ENCODE measurements at places on chromosomes 5 and 9. TPM values are rescaled to one million over a fixed set of nuclear protein-coding genes. Genes with fewer than 3 reads are reported as not detected.
A peak's percentile ranks its signal among the peaks of the same experiment; 100 is the strongest.

DNA sequence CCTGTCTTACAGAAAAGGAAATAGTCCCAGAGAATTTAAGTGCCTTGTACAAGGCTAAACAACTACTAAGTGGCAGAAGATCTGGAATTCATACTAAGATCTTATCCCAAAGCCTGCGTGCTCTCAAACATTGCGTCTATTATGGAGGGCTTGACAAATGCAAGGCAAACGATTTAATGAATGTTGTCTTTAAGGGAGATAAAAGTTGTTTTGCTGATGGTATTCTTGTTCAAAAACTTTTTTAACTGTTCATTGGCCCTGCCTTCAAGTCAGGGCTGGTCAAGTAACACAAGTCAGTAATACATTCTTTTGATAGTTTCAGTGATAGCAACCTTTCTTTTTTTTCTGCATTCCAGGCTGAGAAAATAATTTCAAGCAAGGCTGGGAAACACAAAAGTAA is 1.7 kb upstream of the SLC38A9 start:
- DNase-seq: no peak

The IFNA2 gene
- not detected for total RNA-seq

The SPINK13 gene
- total RNA-seq: not detected

GRCh38 chr5:54964405-54964804 is 21.0 kb downstream of the ESM1 start:
- DNase-seq: no peak

The FOXD4L6 gene
- total RNA-seq: not detected

DNA sequence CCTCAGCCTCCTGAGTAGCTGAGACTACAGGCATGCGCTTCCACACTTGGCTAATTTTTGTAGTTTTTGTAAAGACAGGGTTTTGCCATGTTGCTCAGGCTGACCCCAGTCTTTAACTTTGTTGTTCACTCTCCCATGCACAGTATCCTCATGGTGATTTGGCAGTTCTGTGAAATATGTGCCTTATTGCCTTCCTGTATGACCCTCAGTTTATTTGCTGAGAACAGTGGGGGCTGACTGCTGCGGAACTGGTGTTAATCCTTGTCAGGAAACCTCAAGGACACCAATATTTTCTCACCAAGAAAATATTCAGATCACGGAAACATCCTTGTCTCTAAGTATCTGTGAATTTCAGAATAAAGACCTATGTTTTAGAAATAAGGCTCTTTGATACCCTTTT is 287.8 kb downstream of the ARRDC3 start:
- no peak for DNase-seq

DNA sequence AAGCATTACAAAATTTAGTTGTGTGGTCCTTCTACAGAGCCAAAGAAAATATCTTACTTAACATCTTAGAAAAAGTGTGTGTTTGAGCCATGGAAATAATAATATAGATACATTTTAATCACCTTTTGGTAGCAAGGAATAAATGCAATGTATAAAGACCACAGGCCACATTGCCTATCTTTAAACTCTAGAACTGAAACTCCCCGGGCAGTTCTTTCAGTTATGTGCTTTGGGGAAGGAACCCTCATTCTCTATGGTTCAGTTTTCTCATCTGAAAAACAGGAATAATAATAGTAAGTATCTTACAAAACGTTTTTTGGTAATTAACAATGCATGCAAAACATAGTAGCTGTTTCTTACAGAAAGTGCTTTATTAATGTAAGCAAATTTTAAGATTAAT is 67.8 kb upstream of the GABRB2 start:
- DNase-seq: no peak

DNA sequence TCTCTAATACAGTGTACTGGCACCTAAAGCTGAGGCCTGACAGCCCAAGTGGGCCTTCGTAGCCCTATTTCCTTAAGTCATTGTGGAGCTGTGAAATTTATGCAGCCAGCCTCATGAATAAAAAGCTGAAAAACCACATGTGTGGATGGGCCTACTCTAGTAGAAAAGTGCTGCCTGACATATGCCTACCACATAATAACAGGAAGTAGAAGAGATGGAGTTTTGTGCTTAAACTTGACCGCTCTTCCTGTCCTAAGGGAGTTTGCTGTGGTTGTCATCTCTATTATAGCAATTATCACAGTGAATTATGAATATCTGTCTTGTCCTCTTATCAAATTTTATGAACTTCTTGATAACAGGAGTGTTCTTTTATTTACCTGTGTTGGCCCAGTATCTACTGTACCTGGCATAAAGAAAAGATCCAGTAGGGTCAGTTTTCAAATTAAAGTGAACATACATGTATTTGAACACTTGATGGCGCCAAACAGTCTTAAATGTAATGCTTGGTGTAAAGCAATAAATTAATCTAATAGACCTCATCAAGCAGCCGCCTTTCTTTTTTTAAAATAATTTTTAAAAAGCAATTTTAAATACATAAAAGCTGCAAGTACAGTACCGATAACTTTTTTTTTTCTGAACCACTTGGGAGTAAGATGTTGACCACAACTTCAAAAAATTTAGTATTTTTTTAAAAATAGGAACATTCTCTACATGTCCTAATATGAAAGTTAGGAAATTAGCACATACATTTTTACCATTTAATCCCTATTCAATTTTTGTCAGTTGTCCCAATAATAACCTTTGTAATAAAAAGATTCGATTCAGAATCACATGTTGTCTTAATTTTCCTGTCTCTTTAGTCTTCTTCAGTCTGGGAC is 51.0 kb downstream of the FKTN start:
- no peak for DNase-seq

GRCh38 chr9:90059436-90059835 is 454.6 kb downstream of the GADD45G start:
- no peak for DNase-seq

GRCh38 chr5:17854901-17855300 is 220.6 kb downstream of the TAF11L14 start:
- DNase-seq: no peak

DNA sequence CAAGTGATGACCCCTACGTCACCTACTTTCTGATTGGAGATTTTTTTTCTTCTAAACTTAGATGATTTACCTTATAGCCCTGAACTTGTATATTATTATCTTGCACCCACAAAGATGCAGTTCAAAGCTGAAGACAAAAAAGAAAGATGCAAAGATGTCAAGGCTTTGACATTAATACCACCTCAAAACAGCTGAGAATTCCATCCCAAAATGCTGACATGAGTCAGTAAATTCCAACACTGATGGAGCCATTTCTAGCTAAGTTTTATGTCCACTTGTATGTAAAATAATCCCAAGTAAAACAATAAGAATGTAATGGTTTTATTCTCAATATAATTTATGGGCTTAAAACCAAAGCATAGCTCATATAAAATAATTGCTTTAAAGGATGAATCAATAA is 91.5 kb upstream of the CDH9 start:
- no peak for DNase-seq

DNA sequence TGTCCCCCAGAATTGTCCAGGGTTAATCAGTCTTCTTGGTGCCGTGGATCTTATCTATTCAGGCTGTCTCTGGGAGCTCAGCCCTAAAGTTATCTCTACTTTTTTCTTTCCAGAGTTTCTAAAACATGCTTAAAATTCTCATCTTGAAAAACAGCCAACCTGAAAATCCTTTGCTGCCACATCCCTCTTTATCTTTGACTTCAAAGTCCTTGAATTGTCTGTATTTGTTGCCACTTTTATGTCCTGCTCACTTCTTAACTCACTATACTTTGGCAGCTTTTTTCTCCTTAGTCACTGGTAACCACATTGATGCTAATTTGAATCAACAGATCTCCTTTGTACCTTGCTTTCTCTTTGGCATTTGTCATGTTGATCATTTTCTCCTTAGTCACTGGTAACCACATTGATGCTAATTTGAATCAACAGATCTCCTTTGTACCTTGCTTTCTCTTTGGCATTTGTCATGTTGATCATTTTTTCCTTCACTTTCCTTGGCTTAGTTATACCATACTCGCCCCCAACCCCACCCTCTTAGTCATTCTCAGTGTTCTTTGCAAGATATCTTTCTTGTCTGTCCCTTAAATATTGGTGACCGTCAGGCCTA is 8.5 kb downstream of the DMXL1 start:
- no peak for DNase-seq

DNA sequence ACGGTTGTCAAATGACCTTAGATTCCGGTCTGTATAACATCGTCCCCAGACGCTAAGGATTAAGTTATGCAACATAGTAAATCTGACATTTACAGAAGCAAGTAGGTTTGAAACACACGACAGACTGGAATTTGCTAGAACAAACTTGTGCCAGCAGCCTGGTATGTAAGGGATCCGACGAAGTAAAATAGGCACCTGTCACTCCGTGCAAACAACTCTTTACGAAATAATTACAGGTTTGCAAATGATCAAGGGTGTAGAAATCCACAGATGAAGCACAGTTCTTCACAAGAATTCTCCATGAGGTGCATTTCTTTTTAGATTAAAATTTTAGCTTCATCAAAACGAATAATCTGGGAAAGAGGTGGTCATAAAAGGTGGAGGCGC is 508 bp downstream of the MOCS2 start:
- DNase-seq: no peak

DNA sequence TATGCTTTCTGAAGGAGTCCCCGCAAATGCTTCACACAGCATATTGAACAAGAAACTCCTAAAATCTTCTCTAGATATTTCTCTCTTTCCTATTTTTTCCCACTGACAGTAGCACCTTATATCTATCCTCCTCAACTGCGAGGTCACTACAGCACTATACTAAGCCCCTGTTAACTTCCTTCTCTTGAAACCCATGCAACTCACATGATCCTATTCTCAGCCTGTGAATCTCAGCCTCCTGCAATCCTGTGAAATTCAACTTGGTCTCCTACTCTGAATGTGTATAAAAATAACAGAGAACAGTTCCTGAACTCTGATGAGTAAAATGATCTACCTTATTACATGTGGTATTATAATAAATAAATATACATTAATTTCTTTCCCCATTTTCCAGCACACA is 6.1 kb upstream of the PLGRKT start:
- DNase-seq: no peak

- DNase-seq: peak; percentile 67
Observed at GRCh38 chr5:83467371-83468035, 4.0 kb upstream of the VCAN start.

- DNase-seq: no peak
Observed at GRCh38 chr5:120229036-120229435, 235.1 kb upstream of the PRR16 start.

DNA sequence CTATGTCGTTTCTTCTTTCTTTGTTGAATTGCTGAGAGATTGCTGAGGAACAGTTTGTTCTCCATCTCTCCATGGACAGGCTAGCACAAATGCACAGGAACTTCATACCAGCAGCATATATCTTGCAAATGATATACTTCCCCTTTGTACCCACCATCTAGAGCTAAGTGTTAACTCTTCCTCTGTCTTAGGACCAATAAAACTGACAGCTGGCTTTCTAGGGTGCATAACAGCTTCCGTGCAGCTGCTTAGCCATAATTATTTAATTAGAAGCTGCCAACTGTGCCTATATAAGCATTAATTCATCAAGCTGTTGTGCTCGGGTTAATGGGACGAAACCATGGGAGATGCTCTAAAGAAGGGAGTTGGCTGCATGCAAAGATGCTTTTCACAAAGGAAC is 38.7 kb downstream of the KCTD16 start:
- DNase-seq: no peak

The NR4A3 gene
- total RNA-seq: 9.9 TPM

GRCh38 chr9:693201-694091 is 148.1 kb upstream of the DMRT1 start:
- DNase-seq: peak; percentile 80

The FBXW5 gene
- total RNA-seq: 171 TPM

The MCCC2 gene
- 141 TPM for total RNA-seq

- DNase-seq: no peak
Observed at GRCh38 chr5:67045816-67046740, 150.5 kb downstream of the CD180 start.
